ENCODE measurements at places on chromosomes 5 and 9.
A peak's percentile ranks its signal among the peaks of the same experiment; 100 is the strongest.

DNA sequence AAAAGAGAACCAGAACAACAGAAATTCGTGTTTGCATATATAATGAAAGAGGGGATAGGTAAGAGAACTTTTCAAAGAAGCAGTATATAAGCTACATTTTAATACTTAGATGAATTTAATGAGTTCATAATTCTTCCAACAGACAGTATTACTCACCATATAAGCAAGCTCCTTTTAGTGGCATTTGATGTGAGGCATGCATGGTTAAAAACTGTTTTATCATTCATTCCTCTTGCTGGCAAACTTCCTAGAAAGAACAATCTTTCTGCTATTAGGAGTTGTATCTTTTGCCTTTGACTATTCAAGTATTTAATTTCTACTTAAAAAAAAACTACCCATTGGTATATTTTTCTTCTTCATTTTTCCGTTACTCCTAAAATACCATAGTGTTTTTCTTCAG, 65.7 kb upstream of the EIF4EBP3 start:
- no peak for DNase-seq

- DNase-seq = no peak
Observed at GRCh38 chr5:71996789-71997188, 110.5 kb upstream of the MAP1B start.

GRCh38 chr9:71896761-71897160, 14.2 kb downstream of the ABHD17B start:
- no peak for DNase-seq

GRCh38 chr5:175652741-175653663, 4.9 kb upstream of the HRH2 start:
- peak; percentile 70 for DNase-seq

DNA sequence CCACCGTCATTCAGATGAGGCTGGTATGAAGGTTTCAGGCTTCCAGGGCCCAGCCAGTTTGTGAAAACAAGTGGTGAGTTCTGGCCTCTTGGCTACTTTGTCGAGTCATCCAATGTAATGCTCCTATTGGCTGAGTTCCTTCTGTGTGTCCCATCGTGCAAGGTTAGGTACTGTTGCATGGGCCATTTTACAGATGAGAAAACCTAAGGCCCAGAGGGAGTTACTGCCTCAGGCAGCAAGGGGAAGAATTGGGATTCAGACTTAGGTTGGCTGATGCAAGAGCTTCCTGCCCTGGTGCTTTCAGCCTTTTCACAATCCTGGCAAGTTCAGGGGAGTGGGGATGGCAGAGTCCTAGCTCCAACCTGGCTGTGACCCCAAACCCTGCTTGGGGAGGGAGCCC, 17.4 kb upstream of the PITX1 start:
- no peak for DNase-seq
